ENCODE measurements at places on chromosomes 11 and 22.

- peak; percentile 65 for DNase-seq
Measured at GRCh38 chr22:36773935-36774334, 2.0 kb downstream of the IFT27 start.

GRCh38 chr11:44780940-44781631 is 54.3 kb downstream of the TSPAN18 start:
- DNase-seq: peak; percentile 82

GRCh38 chr22:36244522-36245391 is 5.4 kb upstream of the APOL2 start:
- DNase-seq: peak; percentile 94

GRCh38 chr22:27197052-27197451 is 539.7 kb downstream of the MIAT start:
- DNase-seq: no peak

DNA sequence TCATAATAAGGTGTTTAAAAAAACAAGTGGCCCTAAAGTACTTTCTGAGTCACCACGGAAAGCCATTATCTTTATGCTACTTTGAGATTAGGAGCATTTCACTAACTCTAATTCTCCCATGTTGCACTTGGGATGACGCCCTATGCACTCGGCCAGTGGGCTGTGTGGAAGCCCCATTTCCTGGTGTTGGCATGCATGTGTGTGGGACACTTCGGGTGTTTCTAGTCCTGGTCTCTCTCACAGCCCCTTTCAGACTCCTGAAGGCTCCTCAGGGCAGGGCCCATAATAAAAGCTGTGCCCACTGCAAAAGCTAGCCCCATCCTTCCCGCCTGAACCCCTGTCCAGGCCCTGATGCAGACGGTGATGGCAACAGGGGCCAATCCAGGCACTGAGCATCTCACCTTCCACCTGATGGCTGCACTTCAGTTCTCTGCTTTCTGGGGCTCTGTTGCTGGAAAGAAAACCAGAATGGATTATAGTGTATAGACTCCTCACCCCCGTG is 14.9 kb upstream of the FXYD2 start:
- no peak for DNase-seq

GRCh38 chr11:86972734-86973133 is 17.5 kb upstream of the FZD4 start:
- no peak for DNase-seq

- no peak for DNase-seq
Measured at GRCh38 chr22:47681411-47682165, 919.1 kb downstream of the TBC1D22A start.

- DNase-seq: no peak
Measured at GRCh38 chr22:30314915-30315314, 11.8 kb downstream of the TBC1D10A start.

DNA sequence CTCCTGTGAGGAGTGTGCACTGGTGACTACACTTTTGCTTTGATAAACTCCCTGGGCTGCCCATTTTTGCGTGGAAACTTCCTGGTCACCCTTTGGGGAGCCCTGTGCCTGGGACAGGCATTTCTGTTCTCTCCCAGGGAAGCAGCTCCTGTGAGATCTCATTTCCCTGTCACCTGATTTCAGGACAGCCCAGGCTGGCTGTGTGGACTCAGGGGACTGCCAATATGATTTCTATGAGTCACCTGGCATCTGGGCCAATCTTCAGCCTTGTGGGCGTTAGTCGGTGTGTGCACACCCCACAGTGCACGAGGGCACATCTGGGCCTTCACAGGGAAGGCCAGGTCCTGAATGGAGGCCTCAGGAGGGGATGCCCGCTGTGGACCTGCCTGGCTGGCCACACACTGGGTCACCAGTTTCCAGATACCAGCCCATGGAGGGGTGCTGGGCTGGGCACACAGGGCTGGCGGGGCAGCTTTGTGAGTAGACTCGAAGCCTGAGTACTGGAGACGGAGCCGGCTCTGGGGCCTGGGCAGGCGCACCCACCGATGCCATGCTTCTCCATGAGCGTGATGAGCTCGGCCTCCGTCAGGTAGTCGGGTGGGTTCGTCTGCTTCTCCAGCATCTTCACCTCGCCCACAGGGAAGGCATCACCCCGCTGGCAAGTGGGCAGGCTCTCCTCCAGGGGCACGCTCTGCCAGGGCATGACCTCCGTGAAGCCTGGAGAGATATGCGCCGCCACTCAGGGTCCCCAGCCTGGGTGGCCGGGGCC is 9.4 kb upstream of the PPM1F start:
- peak; percentile 41 for DNase-seq

GRCh38 chr11:26599425-26599824 is 27.4 kb upstream of the MUC15 start:
- DNase-seq: peak; percentile 49

DNA sequence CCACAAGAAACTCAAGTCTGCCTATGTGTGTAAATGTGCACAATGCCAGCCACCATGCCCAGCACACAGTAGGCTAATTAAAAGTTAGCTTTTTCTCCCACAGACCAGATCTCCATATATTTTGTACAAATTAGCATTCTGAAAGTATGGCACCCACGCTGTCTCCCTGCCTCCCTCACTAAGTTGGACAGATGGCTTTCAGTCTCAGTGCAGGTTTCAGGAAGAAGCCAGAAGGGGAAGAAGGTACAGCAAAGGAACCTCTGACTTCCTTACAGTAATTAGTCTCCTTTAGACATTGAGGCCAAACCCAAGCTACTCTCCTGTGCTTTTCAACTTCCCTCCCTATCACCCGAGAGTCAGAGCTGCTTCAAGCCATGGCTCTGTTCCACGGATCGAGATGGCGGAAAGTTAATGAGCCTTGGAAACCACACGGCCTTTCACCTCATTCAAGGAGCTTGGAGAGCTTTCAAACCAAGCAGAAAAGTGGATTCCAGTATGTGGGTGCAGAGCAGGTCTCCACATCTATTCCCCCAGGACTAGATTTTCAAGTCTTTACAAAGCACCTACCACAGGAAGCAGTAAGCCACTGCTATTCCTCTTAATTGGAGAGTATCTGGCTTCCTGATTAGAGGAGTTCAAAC is 221.1 kb upstream of the NARS2 start:
- no peak for DNase-seq

Data from fibroblast of the aortic adventitia (primary cell).